ENCODE measurements at places on chromosomes 13 and 19. TPM values are rescaled to one million over a fixed set of nuclear protein-coding genes. Genes with fewer than 3 reads are reported as not detected.

CEACAM7 gene
- not detected for total RNA-seq

DNA sequence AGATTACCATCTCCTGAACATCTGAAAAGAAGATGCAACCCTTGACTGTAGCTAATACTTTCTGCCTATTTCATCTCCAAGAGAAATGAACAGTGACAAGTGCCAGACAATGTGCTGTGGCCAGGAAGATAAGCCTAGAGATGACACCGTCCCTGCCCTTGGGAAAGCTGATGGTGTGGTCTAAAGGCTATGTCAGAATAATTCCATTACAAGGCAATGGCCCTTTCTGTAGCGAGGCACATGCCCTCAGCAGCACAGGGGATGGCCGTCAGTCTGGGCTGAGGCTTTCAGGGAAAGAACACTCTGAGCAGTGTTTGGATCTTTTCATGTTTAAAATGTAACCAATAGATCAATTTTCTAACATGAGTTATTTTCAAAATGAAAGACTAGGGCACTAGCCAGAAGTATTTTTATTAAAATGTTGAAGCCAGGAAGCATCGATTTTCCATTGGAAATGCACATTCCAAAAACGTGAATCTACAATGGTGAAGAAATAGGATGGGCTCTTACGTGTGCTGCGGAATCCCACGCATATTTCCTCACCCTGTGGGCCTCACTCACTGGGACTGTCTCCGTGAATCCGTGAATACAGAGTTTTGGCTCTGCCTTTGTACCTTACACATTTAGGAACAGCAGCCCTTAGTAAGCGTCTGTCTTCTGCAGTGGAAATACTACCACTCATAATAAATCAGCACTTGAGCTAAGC, 22.0 kb downstream of the COL4A1 start:
- H3K4me3 ChIP-seq: no peak overlapping the region
- H3K36me3 ChIP-seq: no peaks in the 10 kb centered on the region
- no peak overlapping the region for H3K27ac ChIP-seq

SH2D3A gene
- 41.3 TPM for total RNA-seq

- no peak overlapping the region for H3K27ac ChIP-seq
- H3K27me3 ChIP-seq: no peaks in the 10 kb centered on the region
- no peak overlapping the region for H3K4me3 ChIP-seq
- no peaks in the 10 kb centered on the region for H3K36me3 ChIP-seq
- no peak for DNase-seq
Observed at GRCh38 chr13:24220086-24220703, 59.7 kb downstream of the SPATA13 start.

GRCh38 chr13:113953561-113953960, 20.3 kb downstream of the C13orf46 start:
- no peak for DNase-seq
- peaks cover 31% of the 10 kb centered on the region for H3K36me3 ChIP-seq
